ENCODE measurements at places on chromosomes 1 and 21. TPM values are rescaled to one million over a fixed set of nuclear protein-coding genes. Genes with fewer than 3 reads are reported as not detected.

SESN2 gene
- total RNA-seq = 18.7 TPM

GRCh38 chr1:69814926-69815325 is 247.2 kb downstream of the LRRC7 start:
- DNase-seq = no peak

GRCh38 chr1:1439546-1440261 is 4.2 kb downstream of the VWA1 start:
- DNase-seq = no peak

- no peak for DNase-seq
Measured at GRCh38 chr21:33940881-33941245, 25.3 kb upstream of the ATP5PO start.

DNA sequence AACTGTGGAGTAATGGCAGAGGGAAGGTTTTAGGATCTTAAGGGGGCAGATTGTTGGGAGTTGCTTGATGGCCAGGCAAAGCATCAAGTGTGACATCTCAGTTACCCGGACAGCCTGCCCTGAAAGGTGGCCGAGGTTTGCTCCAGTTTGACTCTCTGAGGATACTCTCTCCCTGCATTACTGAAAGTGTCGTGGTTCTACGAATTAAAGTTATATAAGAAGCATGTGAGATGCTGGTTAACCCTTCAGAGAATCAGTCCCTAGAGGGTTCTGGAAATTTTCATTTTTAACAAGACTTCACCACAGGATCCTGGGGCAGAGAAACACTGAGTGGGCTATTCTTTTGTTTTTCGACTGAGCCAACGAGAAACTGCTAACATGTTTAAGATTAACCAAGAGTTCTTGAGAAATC is 689 bp upstream of the ZNF644 start:
- DNase-seq = no peak

DNA sequence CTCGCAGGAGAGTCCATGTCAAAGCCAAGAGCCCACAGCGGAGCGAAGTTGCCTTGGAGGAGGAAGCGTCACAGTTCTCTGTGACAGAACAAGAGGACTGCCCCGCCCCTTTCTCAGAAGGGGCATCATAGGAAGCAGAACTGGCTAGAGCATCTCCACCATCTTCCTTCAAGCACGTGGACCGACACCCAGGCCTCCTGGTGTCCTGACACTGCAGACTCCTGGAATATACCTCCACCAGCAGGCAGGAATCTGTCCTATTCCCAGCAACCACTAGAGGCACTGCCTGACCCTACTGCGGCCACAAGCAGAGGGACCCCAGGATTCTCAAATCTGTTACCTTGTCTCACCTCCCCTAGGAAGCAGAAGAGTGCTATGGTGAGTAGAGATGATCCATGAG is 37.8 kb downstream of the GPA33 start:
- DNase-seq = no peak

- no peak for DNase-seq
Measured at GRCh38 chr1:160885042-160885441, at the start of gene ITLN1. TSS of gene ITLN1 (minus strand) at chr1:160885180. CDS start at chr1:160884877, 303 bp downstream.

KCNQ4 gene
- total RNA-seq = 0.88 TPM

- no peak for DNase-seq
Measured at GRCh38 chr21:43734928-43735229, 15.9 kb downstream of the PDXK start.

GRCh38 chr1:32907435-32907834 is 6.2 kb upstream of the TMEM54 start:
- no peak for DNase-seq

DMRTA2 gene
- not detected for total RNA-seq

CDA gene
- total RNA-seq = not detected

DNA sequence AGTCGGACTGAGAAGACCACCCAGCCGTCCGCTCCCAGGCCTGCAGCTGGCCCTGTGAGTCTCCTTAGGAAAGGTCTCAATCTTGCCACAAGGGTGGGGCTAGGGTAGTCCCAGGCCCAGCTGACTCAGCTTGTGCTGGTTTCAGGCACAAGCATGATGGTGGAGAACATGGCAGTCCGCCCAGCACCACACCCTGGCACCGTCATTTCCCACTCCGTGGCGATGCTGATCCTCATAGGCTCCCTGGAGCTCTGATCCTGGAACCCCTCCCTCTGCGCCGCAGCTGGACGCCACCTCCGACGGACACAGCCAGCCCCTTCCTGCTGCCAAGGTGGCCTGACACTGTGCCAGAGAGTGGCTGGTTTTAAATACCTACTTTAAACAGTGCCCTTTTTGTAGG is 10.7 kb downstream of the TMEM81 start:
- no peak for DNase-seq

- no peak for DNase-seq
Measured at GRCh38 chr21:38256599-38257302, at the start of gene KCNJ15. TSS of gene KCNJ15 (plus strand) at chr21:38256991. CDS start at chr21:38299262, 42,271 bp downstream.

FCRL5 gene
- not detected for total RNA-seq

DNA sequence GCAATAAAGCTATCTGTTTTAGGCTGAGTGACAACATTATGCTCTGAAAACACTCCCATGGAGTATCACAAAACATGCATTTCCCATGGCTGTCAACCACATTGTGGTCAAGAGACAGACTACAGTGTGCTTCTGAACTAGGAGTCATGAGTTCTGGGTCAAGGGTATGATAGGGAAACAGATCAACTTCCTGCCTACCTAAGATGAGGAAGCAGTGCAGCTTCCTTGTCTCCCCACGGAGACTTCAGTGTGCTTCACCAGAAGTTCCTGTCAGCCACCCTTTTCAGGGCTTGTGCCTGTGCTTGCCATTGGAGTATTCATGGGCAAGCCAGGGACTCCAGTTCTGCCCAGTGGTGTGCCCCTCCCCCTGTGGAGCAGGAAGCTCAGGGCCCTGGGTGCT is 19.9 kb downstream of the LCE3E start:
- DNase-seq = no peak

- no peak for DNase-seq
Measured at GRCh38 chr1:119731060-119731459, 19.3 kb downstream of the PHGDH start.

FCER1A gene
- not detected for total RNA-seq

GRCh38 chr1:76136894-76137293 is 62.3 kb downstream of the ST6GALNAC3 start:
- DNase-seq = no peak

- no peak for DNase-seq
Measured at GRCh38 chr1:114341856-114342255, 169.1 kb downstream of the TRIM33 start.

LGR6 gene
- total RNA-seq = not detected

FMN2 gene
- total RNA-seq = not detected

DNA sequence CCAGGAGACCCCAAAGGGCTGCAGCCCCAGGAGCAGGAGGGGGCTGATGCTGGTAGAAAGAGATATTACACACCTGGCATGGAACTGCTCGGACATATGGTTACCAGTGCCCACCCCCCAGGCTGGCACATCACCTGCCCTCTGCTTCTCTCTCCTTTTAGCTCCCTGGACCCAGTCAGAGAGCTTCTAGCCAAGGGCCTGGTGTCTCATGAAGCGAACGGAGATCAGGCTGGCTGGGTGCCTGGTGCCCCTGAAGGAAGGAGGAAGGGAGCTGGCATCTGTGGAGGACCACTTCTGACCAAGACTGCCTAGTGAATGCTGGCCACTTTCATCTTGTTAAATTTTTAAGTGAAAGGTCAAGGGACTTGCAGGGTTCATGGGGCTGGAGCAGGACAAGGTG is 53.1 kb downstream of the FOXO6 start:
- no peak for DNase-seq

BTF3L4 gene
- total RNA-seq = 44.9 TPM

- no peak for DNase-seq
Measured at GRCh38 chr21:31873275-31873695, 465 bp downstream of the HUNK start.

DNA sequence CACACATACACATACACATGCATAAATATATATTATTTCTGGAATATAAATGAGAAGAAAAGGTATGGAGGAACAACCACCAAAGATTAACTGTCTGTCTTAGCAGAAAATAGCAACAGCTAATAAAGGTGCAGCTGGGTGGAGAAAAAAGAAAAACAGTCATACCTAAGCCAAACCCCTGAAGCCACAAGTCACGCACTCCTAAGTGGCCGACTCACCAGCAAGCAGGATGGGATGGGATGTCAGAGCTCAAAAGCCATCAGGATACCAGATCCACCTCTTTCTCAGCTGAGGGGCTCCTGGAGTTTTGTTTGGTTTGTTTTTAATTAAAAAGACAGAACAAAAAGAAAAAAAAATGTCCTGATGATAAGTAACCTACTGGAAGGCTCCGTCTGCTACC is 64.7 kb upstream of the HIVEP3 start:
- no peak for DNase-seq

FAM43B gene
- total RNA-seq = not detected

NDUFS2 gene
- 72.9 TPM for total RNA-seq

DNA sequence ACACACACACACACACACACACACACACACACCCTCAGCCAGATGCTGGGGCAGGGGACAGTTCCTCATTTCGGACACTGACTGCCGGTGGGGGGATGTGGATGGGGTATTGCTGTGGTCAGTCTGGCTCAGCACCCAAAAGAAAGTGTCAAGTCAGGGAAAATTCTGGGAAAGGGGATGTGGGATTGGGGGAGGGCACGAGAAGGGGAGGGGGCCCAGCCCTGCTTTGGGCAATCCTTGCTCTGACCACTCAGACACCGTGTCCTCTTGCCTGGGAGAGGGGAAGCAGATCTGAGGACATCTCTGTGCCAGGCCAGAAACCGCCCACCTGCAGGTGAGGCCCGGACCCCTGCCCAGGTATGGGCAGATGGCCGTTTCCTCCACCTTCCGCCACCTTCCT is at the start of gene C1QC:
Gene C1QC (plus strand): TSS at position 253 of the 400 bp plus-strand sequence. CDS start 391 bp downstream, outside the sequence.
- DNase-seq = no peak

GRCh38 chr21:23690316-23690715 is 1917.0 kb downstream of the MRPL39 start:
- no peak for DNase-seq

- DNase-seq = no peak
Measured at GRCh38 chr21:34143685-34144182, 70.4 kb downstream of the MRPS6 start.

- peak; percentile 21 for DNase-seq
Measured at GRCh38 chr21:44354775-44355771, 1.7 kb downstream of the TRPM2 start.

GPA33 gene
- 0.08 TPM for total RNA-seq

LEMD1 gene
- not detected for total RNA-seq

DNA sequence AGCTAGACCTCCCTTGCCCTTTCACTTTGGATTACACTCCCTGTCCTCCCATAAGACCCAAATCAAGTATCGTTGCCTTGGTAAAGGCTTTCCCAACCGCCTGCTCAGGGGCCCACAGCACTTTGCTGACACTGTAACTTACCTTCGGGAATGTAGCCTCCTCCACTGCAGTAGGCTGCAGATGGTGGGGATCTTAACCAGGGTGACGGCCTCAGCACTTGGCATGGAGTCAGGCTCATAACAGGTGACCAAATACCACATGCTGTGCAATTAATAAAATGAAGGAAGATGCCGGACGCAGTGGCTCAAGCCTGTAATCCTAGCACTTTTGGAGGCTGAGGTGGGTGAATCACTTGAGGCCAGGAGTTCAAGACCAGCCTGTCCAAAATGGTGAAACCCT is 88.7 kb upstream of the IRF2BP2 start:
- no peak for DNase-seq

DNA sequence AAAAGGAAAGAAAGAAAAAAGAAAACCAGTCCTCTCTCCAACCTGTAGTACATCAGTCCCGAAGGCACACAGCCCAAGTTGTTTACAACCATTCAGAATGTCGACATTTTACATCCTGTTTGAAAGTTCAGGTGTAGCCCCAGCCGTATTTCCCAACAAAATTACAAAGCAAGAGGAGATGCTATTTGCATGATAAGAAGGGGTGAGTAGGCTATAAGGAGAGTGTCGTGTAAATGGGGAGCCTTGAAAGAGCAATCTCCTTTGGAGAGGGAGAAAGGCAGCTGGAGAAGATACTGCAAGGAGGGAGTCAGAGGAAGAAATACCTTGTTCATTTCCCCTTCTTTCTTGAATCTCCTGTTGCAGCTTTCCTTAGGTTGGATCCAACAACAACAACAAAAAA is 35.5 kb upstream of the DENND1B start:
- DNase-seq = no peak

DNA sequence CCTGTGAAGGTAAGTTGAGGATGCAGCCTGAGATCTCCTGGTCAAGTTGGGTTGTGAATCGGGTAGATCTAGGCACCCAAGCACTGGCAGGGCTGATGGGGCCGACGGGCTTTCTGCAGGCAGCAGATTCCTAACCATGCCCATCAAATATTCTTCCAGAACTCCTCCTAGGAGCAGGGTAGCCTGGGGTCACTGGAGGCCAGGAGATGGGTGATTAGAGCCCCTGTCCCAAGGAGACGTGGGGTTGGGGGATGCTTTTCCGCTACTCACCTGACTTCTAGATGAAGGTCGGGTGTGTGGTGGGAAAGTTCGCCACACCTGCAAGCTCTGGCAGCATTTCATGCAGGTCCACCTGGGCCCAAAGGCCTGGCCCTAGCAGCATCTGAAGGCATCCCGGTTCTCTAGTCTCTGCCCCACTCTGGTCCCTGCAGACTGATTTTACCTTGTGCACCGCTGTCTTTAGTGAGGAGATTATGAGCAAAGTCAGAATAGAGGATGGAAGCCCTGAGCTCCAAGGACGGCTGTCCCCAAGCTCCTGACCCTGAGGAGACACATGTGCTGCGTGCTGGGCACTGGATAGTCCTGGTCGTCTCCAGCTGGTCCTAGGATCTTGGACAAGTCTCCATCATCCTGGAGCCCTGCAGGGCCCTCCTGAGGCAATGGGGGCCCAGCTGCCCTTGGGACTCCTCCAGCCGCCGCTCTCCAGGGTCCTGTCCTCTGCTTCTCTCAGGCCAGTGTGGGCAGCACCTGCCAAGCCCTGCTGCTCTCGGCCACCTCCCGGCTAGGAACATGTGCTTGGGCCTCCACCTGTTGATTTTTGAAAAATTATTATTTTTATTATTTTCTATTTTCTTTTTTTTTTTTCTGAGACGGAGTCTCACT is 21.8 kb upstream of the C2CD2 start:
- DNase-seq = no peak

- peak; percentile 69 for DNase-seq
Measured at GRCh38 chr1:206030714-206031113, 7.0 kb upstream of the CTSE start.

- DNase-seq = no peak
Measured at GRCh38 chr1:204814166-204814884, 56.3 kb upstream of the NFASC start.

GRCh38 chr1:43437031-43437973 is 16.4 kb downstream of the HYI start:
- DNase-seq = no peak

- DNase-seq = no peak
Measured at GRCh38 chr1:6753320-6754140, 31.7 kb upstream of the CAMTA1 start.

All from activated T-helper 1 cell treated with anti-CD3 and anti-CD28 coated beads, Interleukin-12 subunit alpha, Interleukin-12 subunit beta, Interleukin-2, Interleukin-4 antibody, amounts not matched to agents 30 ng/mL and 10 ng/mL and 1 ng/mL, durations not matched to agents 14 hours and 24 hours and 36 hours (primary cell).